ENCODE measurements at places on chromosomes 12 and 14.

GRCh38 chr12:15709551-15709950 is 79.6 kb downstream of the EPS8 start:
- no peak for DNase-seq

- DNase-seq = no peak
Observed at GRCh38 chr14:20446889-20447288, 7.7 kb downstream of the OSGEP start.

DNA sequence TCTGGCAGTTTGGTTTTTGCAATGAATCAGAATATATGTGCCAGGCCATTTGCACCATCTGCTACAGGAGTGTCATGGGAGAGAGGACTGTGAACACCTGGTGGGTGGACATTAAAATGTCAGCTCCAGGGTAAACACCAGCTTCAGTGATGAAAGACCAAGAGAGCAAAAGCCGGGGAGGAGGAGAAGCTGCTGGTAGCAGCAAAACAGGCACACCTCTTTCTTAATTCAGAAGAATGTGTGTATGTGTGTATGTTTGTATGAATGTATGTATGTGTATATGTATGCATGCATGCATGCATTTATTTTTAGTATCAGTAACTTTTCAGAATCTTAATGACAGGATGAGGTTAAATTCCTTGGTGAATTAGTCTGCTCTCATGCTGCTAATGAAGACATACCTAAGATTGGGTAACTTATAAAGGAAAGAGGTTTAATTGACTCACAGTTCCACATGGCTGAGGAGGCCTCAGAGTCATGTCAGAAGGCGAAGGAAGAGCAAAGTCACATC is 357.4 kb upstream of the PRICKLE1 start:
- DNase-seq = no peak

DNA sequence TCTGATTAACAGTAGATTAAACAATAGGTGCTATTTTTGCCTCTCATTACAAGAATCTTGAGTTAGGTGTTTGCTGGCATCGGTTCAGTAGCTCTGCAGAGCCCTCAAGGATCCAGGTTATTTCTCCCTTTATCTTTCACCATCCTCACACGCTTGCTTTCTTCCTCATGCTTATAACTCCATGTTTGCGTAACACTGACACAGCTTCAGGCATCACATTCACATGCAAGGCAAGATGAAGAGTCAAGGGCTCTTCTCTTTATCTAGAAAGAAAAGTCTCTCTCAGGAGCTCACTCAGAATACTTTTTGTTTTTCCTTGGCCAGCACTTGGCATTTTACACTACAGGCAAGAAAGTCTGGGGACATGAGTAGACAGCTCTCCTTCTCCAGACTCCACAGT is 24.2 kb upstream of the PTHLH start:
- no peak for DNase-seq

GRCh38 chr12:104998423-104999346 is 12.6 kb downstream of the NOPCHAP1 start:
- no peak for DNase-seq

DNA sequence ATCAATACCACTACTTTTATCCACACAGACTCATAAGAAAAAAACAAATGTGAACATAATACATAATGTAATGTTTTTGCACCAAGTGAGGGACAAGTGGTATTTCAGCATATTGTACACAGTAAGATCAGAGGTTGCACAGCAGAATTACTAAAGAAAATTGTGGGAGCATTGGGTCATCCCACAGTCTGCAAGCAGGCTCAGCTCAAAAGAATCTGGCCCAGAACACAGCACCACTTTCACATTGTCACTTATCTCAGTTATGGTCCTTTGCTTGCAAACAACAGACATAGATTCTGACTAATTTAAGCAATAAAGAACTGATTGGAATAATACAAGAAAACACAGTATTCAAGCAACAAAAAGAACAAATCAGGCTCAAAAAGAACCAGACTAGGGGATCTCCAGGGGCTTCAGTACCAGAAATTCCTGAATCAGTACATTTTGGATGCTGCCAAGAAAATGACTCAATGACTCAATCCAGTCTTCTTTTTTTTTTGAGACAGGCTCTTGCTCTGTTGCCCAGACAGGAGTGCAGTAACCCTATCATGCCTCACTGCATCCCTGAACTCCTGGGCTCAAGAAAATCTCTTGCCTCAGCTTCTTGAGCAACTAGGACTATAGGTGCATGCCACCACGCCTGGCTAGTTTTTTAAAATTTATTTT is 42.9 kb upstream of the EEA1 start:
- DNase-seq = no peak

- no peak for DNase-seq
Observed at GRCh38 chr14:76019676-76020075, 34.1 kb downstream of the IFT43 start.

DNA sequence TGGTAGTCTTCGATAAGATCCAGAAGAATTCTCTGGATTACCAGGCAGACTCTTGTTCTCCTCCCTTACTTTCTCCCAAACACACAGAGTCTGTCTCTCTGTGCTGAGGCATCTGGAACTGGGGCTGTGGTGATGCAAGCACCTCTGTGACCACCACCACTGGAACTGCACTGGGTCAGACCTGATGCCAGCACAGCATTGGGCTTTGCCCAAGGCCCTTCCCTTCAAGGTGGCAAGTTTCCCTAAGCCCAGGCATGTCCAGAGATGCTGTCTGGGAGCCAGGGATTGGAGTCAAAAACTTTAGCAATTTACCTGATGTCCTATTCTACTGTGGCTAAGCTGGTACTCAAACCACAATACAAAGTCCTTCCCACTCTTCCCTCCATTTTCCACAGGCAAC is 14.6 kb upstream of the TMPRSS12 start:
- no peak for DNase-seq

DNA sequence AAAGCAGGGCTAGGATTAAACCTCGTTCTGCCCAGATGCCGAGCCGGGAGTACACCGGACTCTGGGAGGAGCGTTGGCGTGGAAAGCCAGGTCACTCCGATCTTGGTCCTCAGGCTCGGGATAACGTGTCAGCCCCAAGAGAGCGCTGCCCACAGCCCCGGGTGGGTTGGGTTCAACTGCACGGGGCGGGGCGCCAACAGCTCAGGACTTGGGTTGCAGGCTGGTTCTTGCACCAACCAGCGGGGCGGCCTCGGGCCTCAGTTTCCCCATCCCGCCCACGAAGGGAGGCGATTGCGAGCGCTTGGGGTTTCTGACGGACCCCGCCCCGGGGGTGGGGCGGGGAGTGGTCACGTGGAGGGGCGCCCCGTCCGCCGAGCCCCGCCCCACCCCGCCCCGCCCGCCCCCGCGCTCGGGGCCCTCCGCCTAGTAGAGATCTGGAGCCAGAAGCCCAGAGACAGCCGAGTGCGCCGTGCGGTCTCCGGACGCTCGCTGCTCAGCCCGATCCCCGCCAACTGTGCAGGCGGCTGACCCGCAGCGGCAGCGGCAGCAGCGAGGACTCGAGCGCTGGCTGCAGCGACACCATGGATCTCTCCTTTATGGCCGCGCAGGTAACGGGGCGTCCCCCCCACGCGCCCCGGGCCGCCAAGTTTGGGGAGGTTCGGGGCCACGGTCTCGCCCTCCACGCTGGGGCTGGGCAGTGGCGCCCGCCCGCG is at the start of gene C14orf132:
Gene C14orf132, plus strand, starts transcription at position 443 of the 713 bp plus-strand sequence. Its CDS starts 139 bp downstream, at position 582.
- peak; percentile 79 for DNase-seq

- DNase-seq = no peak
Observed at GRCh38 chr14:97902630-97903029, 1105.4 kb downstream of the VRK1 start.

- no peak for DNase-seq
Observed at GRCh38 chr14:78071016-78071549, 99.1 kb upstream of the NRXN3 start.

- no peak for DNase-seq
Observed at GRCh38 chr12:115190010-115190770, 506.2 kb upstream of the TBX3 start.

GRCh38 chr14:94058128-94058673 is 22.8 kb downstream of the DDX24 start:
- no peak for DNase-seq

- DNase-seq = no peak
Observed at GRCh38 chr12:68505970-68506369, 104.7 kb upstream of the RAP1B start.

DNA sequence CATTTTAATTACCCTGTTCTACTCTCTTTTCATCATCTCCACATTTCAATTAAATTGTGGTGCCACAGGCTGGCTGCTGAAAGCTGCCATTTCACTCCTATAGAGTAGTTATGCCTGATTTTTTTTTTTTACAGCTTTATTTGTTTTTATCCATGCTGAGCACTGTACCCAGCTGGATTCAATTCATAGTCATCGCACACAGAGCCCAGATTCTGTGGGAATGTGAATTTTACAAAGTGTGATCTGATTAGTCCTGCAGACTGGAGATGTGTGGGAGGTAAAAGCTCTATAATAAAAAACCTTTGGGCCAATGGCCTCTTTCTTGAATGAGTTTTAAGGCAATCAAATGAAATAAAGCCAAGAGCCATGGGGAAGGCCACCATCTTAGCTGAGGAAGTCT is 190.2 kb downstream of the ANO4 start:
- no peak for DNase-seq

GRCh38 chr12:1927751-1928351 is 9.4 kb upstream of the CACNA2D4 start:
- peak; percentile 73 for DNase-seq

GRCh38 chr14:70906793-70907175 is 475 bp upstream of the PCNX1 start:
- no peak for DNase-seq

GRCh38 chr12:115354007-115354890 is 670.3 kb upstream of the TBX3 start:
- no peak for DNase-seq

GRCh38 chr12:59168647-59169046 is 248.3 kb upstream of the LRIG3 start:
- DNase-seq = no peak

DNA sequence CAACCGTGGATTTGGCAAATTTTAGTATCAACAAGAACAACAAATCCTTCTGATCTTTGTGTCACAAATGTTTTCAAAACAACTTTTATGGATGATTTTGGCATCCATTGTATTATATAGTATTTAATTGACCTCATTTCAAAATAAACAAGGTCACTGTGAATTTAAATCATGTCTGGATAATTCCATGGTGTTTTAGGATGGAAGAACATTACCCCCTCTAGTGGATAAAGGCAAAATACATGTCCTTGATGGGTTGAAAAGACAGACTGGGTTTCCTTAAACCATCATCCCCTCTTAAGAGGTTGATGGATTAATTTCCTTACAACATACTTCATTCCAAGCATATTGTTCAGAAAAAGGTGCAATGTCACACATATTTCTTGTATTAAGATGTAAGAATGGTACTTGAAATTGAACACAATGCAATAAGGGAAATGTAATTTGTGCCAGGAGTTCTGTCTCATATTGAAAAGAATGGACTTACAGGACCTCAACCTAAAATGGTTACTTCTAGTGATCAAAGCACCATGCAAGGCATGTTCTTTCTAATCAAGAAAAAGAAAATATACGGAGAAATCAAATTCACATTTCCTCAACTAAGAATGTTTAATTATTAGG is 352.0 kb downstream of the BCAT1 start:
- DNase-seq = no peak

DNA sequence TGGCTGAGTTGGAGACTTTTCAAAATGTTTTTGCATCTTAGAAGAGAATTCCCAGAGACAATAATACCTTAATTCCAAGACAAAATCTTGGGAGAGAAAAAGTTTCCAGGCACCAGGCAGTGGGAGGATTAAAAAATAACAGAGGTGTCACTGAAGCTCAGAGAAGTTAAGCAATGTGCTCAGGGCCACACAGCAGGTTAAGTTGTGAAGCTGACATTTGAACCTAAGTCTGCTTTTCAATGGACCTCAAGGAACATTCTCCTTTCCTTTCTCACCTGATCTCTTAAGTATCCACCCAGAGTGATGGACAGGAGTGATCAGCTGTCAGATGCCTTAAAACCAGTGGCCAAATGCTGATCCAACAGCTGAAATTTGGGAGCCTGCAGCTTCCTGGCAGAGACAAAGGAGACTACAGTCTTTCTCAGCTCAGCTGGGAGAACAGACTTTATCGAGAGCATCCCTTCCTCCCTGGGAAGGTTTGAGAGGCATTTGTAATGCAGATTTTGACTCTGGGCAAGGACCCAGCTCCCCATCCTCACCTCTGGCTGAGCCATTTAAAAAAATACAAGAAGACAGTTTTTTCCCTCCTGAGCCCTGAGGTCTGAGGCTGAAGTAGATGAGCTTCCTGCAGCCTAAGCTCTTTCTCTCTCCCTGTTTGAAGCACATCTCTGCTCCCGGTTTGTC is 174.9 kb upstream of the RPH3A start:
- no peak for DNase-seq

DNA sequence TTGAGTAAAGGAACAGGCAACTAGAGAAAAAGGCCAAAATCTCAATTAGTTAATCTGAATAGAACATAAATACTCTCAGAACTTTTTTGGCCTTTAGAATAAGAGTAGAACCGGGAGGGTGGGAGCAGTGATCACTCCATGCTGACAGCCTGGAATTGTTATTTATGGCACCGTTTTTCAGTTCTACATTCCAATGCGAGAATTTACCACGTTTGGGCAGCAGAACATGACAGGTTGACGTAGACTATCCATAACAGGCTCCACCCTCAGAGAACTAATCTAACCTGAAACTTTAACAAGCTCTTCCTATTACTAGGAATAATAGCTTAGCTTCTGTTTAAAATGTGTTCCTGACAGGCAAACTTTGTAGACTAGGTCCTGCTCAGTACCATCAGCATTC is 379.1 kb downstream of the SEC23A start:
- no peak for DNase-seq

- DNase-seq = no peak
Observed at GRCh38 chr12:91099836-91100235, 11.5 kb downstream of the LUM start.

DNA sequence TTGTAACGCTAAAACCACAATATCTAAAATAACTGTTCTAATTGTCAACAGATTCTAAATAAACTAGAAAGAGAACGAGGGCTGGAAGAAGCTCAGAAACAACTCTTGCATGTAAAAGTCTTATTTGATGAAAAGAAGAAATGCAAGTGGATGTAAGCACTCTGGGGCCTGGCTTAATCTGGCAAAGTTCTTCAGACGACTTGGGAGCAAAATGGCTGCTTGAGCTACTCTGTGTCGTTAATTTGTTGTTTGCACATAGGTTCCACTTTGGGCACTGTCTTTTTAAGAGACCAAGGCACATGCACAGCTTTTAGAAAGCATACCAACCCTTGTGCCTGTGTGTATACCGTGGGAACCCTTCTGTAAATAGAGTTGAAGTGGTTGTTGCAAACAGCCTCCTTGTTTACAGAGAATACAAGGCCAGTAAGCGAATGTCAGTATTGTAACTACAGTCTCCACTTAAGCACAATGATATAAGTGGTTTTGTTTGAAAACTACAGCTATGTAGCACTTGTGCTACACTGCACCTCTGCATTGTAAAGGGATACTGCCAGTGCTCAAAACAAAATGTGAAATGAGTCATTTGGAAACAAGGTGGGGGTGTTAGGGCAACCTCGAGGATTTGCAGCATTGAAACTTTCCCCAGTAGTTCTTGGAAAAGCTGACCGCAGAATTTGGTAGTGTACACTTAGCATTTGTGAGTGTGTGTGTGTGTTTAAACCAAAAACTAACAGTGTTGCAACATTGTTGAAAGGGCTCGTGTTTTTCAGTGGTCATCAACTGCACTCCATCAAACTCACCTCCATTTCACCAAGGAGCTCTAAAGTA is 154.3 kb downstream of the CEP83 start:
- no peak for DNase-seq

Measured in spleen (tissue), 13 donors.